Astrocyte of the cerebellum (primary cell): ENCODE measurements at places on chromosomes 3 and 15.

DNA sequence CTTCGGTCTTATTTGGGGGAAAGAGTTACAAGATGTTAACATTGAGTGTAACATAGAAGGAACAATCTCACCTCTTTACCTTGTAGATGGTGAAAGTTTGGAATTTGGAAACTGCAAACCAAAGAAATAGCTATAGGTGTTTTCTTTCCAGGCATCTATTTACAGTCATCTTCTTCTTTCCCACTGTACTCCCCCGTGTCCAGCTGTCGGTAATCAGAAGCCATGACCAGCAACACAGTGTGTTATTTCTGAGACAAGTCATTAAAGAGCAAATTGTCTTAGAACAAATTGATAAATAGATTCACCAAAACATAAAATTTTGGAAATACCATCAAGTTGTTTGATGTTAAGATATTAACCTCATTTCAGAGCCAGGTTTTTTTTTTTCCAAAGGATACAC, 590.5 kb upstream of the NAALADL2 start:
- no peak for DNase-seq

GRCh38 chr3:46934498-46935167, 41.9 kb downstream of the CCDC12 start:
- DNase-seq: no peak

- no peak for DNase-seq
Measured at GRCh38 chr3:190840146-190840545, 22.3 kb downstream of the GMNC start.

GRCh38 chr3:59052803-59053411, 3.1 kb upstream of the CFAP20DC start:
- DNase-seq: peak; percentile 15

DNA sequence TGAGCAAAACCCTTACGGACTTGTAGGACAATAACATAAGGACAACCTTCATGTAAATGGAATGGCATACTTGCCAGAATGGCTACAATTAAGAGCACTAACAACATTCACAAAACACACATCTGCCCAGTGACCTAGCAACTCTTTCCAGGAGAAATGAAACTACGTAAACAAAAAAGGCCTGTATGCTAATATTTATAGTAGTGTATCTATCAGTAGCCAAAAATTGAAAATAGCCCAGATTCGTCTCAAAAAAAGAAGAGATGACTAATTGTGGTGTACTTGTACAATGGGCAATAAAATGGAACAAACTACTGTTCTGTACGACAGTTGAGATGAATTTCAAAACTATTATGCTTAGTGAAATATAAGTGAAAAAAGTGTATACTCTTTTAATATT, 38.4 kb downstream of the CMC1 start:
- DNase-seq: peak; percentile 9

DNA sequence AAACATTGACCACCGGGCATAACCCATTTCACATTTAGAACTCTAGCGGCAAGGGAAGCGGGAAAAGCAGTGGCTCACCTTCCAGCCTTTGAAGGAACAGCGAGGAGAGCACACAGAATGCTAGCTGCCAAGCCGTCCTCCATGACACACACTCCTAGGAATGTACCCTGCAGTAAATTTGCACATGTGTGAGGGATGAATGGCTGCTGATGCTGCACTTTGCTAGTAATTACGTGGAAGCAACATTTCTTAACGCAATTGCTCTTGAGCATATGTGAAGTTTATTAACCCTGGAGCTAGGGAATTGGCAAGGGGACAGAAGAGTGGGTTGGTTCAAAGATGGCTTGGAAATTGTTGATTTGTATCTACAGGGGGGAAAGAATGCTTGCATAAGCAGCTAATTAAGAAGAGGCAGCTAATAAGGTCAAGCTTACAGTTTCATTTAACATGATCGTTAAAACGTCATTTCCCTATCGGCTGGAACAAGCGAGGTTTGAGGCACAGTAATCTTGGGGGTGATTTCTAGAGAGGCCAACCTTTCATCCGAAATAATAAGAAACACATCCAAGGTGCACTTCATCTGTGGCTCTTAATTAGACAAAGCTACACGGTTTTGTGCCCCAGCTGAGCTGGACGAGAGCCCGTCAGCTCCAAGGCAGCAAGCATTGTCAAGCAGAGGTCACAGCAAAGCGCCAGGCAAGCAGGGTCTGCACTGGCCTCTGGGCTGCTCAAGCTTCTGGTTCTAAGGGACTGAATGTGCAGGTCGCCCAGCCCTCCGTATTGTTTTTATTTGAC, 123.4 kb downstream of the CHSY1 start:
- peak; percentile 98 for DNase-seq

- no peak for DNase-seq
Measured at GRCh38 chr3:41155834-41156233, 43.5 kb upstream of the CTNNB1 start.

DNA sequence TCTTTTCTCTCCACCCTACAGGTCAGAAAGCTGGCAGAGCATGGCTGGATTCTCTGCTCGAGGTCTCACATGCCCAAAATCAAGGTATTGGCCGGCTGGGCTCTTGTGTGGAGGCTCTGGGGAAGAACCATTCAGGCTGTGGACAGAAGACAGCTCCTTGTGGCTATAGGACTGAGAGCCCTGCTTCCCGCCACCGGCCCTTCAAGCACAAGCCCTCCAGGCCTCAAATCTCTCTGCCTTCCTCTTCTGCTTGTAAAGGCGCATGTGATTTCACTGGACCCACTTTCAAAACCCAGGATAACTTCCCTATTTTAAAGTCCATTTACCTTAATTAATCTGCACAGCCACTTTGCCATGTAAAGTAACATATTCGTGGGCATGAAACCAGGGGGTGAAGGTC, 36.2 kb upstream of the MGLL start:
- DNase-seq: no peak

DNA sequence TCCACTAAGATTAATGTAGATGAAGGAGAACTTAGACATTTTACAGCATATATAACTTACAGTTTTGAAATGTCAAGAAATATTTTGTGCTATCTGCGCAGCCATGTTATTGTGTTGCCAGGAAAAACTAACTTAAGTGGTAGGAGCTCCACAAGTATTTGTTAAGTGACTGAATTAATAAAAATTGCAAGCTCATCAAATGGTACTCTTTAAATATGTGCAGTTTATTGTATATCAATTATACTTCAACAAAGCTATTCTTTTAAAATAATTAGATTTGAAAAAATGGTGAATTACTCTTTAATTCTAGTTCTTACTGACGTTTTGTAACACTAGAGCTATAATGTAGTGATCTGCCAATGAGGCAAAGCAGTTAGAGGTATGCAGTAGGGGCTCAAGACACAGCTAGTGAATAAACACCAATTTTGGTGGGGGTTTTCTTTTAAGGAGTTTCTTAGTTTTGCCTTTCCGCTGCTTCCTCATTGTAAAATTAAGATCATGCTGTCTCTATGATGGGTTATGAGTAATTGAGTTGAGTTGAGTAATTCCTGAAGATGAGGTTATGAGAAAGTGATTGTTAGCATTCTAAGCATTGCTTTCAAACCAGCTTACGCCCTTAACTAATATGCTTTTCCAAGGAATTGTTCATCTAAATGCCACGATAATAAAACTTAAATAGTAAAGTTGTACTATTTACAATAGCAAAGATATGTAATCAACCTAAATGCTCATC, 10.9 kb upstream of the LXN start:
- DNase-seq: no peak

DNA sequence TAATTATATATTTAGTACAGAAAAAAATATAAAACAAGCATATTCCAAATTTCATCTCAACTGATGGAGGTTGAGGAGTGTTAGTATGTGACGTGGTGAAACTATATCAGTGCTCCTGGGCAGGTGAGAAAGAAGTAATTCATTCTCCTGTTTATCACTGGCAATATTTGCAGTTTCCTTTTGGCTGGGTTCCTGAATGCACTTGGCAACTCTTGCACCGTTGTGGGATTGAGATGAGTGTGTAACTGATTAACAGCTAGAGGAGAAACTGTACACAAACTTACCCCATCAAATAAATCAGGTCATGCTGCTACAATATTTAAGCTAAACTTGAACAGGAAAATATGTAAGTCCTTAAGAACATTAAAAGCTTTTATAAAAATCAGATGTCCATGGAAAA, 2.1 kb upstream of the ATP13A4 start:
- DNase-seq: no peak

DNA sequence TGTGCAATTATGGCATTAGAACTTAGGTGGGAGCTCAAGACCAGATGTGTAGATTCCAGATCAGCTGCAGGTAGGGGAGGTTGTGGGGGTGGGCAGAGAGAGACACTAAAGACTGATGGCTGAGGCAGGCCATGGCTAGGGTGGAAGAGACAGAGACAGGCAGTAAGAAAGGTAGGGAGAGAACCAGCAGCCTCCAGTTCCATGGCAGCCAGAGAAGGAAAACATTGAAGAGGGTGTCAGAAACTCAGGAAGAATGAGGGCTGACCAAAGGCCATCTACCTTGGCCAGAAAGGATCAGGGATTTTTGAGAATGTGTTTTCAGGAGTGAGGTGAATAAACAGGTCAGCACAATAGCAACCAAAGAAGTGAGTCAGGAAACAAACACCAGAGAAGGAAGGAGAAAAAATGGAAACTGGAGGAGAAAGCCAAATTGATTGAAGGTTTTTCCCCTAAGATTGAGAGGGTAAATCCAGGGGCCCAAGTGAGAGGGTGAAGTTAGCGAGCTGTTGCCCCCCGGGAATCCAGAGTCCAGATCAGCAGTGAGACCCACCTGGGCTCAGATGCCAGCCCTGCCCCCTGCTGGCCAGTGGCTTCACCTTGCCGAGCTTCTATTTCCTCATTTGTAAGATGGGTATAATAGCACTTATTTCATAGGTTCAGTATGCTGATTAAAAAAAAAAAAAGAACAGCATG, 41.0 kb downstream of the ABHD2 start:
- DNase-seq: no peak

GRCh38 chr3:102473648-102474047, 38.8 kb downstream of the ZPLD1 start:
- DNase-seq: no peak
